NK-92 treated with Interleukin-12 subunit alpha and Interleukin-12 subunit beta, amount 100 ng/mL, for 24 hours (cell line): ENCODE measurements at places on chromosomes 3 and 15.

DNA sequence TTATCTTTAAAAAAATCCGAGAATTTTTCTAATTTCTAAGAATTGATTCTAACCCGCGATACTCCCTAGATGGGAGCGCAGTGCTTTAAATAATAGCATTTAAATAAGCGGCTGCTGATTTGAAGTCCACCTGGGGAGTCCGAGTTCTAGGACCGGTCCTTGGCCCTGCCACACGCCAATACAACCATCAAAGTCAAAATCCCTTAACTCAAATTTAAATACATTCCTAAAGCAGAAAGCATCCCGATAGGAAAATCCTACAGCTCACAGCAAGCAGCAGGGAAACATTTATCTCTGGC, 508 bp upstream of the ECT2 start:
- no peak for DNase-seq

- DNase-seq: no peak
Observed at GRCh38 chr3:82050382-82050781, 288.9 kb upstream of the GBE1 start.

DNA sequence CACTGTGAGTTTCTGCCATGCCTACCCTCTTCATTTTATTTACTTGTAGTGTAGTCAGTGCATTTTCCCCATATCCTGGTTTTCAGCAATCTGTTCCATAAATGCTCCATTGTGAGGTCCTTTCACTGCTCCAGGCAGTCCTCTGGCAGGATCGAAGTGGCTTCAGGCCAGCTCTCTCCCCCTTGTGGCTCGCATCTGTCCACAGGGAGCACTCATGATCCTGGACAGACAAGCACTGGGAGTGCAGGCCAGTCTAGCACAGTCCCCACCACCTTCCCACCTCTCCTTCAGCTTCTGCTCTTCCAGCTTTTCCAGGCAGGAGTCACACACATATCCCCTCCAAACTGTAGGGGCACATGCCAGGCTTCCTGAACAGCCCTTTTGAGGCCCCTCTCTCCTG, 173.6 kb downstream of the PPM1L start:
- DNase-seq: no peak

- no peak for DNase-seq
Observed at GRCh38 chr15:100690032-100690794, 87.8 kb downstream of the ASB7 start.

GRCh38 chr3:177960722-177961121, 575.5 kb upstream of the KCNMB2 start:
- no peak for DNase-seq

DNA sequence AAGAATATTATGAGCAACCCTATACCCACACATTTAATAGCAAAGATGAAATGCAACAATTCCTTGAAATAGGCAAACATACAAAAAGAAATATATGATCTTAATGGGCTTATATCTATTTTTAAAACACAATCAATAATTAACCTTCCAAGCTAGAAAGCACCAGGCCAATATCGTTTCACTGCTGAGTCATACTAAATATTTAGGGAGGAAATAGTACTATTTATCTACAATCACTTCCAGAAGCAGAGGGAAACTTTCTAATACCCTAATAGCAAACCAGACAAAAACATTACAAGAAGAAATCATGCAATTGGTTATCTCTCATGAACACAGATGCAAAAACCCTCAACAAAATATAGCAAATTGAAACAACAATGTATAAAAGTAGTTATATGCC, 207.8 kb downstream of the MTHFS start:
- no peak for DNase-seq

DNA sequence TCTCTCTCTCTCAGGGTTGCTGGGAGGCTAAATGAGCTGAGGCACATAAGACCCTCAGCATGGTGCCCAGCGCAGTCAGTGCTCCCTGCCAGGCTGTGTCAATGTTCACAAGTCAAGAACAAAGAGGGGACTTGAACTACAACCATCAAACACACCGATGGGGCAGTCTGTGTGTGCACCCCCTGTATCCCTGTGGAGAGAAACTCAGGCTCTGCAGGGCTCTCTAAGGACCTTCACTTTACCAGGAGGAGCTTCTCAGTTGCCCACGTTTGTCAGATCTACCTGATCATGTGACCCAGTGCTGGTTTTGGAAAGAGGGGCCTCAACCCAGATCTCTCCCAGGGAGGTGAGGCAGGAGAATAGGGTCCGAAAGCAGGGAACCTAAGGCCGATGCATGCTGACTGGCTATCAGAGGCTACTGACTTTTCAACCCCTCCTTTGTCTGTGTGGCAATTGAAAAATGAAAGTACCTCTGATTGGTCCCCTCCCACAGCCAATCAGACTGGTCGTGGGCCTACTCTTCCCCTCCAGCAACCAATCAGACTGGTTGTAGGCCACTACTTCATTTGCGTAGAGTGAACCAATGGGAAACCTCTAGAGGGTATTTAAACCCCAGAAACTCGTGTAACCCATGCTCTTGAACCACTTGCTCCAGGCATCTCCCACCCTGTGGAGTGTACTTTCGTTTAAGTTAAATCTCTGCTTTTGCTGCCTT, 34.0 kb downstream of the RHCG start:
- DNase-seq: peak; percentile 66

DNA sequence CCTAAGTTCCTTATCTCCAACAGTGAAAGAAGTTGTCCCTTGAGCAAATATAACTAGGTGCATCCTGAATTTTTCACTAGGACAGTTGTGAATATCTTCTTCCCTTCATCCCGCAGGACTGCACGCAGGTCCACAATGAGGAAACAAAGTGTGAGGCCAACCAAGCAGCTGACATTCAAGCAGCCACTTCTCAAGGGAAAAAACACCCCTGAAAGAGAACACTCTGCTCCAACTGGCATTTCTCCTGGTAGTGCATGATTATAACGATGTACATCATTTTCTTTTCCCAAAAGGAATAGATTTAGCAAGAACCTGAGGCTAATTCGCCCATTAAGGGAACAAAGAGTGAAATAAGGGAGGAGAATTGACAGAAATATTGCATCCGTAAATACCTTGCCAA, 74.5 kb downstream of the ANXA2 start:
- DNase-seq: no peak

DNA sequence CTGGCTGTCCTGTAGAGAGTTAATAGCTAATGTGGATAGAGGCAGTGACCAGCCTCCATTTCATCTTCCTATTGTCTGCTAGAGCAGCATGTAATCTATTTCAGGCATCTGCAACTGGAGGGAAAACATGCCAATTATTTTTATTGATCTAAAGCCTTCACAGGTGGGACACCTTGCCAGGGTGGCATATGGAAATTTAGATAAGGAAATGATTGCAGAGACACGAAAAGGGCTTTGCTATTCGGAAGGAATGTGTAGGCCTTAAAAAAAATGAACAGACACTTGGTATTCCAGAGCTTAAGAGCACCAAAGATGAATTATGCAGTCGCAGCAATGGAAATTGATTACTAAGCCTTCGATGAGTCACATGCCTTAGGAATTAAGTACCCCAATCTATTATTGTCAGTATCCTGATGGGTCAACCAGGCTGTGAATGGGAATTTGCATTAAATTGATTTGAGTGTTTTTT, 454.7 kb downstream of the SQOR start:
- no peak for DNase-seq

DNA sequence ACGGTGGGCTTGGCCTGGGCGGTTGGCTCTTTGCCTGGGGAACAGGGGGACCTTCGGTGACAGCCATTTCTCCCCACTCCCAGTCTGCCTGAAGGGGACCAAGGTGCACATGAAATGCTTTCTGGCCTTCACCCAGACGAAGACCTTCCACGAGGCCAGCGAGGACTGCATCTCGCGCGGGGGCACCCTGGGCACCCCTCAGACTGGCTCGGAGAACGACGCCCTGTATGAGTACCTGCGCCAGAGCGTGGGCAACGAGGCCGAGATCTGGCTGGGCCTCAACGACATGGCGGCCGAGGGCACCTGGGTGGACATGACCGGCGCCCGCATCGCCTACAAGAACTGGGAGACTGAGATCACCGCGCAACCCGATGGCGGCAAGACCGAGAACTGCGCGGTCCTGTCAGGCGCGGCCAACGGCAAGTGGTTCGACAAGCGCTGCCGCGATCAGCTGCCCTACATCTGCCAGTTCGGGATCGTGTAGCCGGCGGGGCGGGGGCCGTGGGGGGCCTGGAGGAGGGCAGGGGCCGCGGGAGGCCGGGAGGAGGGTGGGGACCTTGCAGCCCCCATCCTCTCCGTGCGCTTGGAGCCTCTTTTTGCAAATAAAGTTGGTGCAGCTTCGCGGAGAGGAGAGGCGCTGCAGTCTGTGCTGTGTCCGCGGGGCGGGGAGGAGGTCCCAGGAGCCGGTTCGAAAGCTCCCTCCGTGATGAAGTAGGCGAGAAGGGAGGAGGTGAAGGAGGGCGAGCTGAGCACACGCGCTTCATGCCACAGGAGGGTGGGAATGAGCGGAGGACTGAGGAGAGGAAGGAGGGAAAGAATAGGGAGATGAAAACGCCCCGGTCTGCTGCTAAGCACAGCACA, 9.6 kb downstream of the CLEC3B start:
- no peak for DNase-seq

GRCh38 chr3:57659806-57660439, 33.0 kb downstream of the DENND6A start:
- DNase-seq: no peak

DNA sequence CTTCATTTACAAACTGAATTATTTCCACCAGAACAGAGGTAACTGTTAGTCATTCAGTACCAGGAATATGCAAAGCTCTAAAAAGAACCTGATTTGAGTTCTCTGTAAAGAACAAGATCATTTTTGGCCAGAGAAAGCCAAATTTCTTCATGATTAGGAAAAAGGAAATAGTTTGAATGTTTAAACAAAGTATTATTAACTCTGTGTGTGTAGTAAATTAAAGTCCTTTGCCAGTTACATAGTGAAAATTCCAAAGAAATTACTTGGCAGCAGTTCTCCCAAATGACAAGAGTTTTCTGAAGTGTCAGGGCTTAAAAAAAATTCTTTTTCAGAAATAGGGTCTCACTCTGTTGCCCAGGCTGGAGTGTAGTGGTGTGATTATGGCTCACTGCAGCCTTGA, 24.5 kb downstream of the QTRT2 start:
- no peak for DNase-seq

GRCh38 chr3:44066806-44067205, 174.9 kb upstream of the TOPAZ1 start:
- no peak for DNase-seq

- peak; percentile 42 for DNase-seq
Observed at GRCh38 chr3:113606539-113607218, 74.3 kb downstream of the SIDT1 start.

DNA sequence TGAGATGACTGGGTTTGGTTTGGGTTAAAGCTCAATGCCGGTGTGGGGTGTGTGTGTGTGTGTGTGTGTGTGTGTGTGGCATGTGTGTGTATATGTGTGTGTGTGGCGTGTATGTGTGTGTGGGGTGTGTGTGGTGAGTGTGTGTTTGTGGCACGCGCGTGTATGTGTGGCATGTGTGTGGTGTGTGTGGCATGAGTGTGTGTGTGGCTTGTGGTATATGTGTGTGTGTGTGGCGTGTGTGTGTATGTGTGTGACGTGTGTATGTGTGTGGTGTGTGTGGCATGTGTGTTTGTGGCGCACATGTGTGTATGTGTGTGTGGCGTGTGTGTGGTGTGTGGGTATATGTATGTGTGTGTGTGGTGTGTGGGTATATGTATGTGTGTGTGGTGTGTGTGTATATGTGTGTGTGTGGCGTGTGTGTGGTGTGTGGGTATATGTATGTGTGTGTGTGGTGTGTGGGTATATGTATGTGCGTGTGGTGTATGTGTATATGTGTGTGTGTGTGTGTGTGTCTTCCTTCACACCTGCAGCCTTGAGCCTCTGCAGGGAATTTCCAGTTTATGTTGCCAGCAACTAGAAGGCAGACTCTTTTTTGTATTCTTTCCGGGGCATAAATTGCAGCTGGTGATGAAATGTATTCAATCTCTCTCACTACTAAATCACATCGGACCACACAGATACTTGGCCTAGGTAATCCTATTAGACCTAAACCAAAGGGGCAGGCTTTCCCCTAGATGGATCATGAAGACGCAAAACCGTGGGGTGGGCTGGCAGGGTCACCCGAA, 34.8 kb downstream of the CHRD start:
- no peak for DNase-seq

DNA sequence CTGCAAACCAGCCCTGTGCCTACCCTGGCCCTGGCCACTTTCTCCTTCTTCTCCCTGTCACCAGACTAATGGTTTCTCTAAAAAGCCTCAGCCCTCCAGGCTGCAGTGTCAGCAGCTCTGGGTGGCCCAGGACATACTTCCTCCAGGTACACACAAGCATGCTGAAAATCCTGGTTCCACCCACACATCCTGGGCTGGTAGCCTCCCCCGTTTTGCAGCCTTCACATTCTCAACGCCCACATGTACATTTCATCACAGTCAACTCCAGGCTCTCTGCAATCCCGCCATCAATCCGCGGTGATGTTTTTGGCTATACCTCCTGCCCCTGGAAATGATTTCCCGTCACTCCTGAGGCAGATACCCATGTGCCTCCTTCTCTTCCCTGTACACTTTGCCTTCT, 59.4 kb downstream of the MAGEF1 start:
- DNase-seq: no peak

GRCh38 chr3:105413343-105413887, 46.7 kb downstream of the ALCAM start:
- DNase-seq: no peak

- DNase-seq: no peak
Observed at GRCh38 chr15:90718232-90718631, 1.1 kb downstream of the BLM start.

DNA sequence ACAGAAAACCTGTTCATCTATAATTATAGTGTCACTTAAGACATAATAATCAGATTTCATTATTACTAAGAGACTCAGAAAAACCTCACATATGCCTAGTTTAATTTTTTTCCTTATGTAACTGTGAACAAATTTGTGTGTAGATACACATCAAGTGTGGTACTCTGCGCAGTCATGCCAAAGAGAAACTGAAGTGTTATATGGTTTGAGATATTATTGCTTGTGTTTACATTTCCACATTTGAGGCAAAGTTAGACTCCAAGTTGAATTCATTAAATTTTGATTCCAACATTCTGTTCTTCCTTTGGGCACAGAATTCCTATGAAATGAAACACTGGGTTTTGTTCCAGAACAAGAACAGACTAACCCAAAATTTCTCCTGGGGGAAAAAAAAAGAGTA, 2.2 kb downstream of the MBNL1 start:
- DNase-seq: no peak

- no peak for DNase-seq
Observed at GRCh38 chr3:139454346-139454745, 22.0 kb downstream of the RBP2 start.

GRCh38 chr3:186517218-186517617, 27.0 kb downstream of the CRYGS start:
- DNase-seq: no peak

DNA sequence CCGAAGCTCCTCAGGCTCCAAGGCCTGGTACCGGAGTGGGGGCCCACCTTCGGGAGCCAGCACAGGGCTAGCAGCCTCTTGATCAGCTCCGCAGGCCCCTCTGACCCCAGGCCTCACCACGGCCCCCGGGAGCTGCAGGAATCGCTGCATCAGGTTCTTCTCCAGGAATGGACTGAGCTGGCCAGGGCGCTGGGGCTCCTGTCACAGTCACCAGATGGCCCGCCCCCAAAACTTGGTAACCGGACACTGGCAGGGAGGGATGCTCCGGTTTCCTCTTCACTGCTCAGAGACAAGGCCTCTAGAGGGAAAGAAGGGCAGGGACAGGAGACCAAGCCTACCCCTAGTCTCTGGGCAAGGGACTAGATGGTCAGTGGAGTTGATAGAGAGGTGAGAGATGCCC, 9.9 kb downstream of the AP3B2 start:
- DNase-seq: no peak

GRCh38 chr3:119664370-119664769, 4.0 kb upstream of the POPDC2 start:
- no peak for DNase-seq
